ENCODE measurements at places on chromosomes 5 and 9.

GRCh38 chr5:425714-426113 lies 17.3 kb upstream of the EXOC3 start:
- no peak for DNase-seq

GRCh38 chr9:137134191-137134590 lies 4.8 kb upstream of the GRIN1 start:
- DNase-seq: no peak

GRCh38 chr9:105363837-105364236 lies 84.0 kb upstream of the FSD1L start:
- DNase-seq: no peak

- peak; percentile 27 for DNase-seq
Measured at GRCh38 chr5:108259306-108259705, 122.6 kb downstream of the FBXL17 start.

DNA sequence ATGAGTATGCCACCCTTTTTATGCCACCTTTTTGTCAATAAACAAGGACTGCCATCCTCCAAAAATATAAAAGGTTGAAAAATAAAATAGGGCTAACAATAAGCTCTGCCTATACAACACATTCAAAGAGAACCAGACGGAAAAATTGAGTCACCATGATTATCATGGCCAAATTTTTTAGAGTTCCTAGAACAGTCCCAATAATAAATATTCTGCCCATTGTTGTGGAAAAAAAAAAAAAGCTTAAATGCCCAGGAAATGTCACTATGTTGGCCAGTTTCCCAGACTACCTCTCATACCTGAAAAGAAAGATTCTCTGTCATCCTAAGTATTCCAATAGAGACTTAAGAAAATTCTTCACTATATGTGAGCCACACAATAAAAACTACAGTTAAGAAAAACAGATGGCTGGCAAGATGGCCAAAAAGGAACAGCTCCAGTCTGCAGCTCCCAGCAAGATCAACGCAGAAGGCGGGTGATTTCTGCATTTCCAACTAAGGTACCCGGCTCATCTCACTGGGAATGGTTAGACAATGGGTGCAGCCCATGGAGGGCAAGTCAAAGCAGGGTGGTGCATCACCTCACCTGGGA lies 149.0 kb downstream of the TMEM161B start:
- no peak for DNase-seq

- peak; percentile 20 for DNase-seq
Measured at GRCh38 chr5:35198075-35198474, 32.2 kb downstream of the PRLR start.

DNA sequence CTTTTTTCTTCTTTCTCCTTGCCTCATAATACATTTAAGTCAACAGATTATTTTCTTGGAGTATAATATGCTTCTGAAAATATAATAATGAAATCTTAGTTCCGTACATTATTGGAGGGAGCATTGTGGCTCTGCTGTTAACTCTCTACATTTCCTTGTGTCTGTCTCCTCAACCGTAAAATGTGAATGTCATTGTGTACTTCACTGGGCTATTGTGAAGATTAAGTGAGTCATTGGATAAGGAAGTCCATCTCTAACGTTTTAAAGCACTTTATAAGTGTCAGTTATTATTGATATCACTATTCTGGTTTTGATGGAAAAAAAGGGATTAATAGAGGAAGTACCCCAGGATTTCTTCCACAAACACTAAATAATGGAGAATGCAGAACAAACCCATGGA lies 304.5 kb upstream of the RFX3 start:
- no peak for DNase-seq

- DNase-seq: no peak
Measured at GRCh38 chr5:75885849-75886596, 168.8 kb upstream of the POC5 start.

DNA sequence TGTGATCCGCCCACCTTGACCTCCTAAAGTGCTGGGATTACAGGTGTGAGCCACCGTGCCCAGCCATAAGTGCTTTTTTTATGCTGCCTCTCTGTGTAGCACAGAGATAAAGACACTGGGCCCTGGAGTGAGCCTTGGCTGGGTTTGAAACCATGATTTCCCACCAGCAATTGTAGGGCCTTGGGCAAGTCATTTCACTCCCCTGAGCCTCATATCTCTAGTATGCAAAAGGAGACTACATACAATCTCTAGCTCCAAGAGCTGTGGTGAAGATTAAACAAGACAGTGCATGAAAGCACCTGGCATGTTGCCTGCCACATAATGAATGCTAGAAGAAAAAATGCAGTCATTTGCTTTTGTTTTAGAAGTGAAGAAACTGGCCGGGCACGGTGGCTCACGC lies 3.9 kb downstream of the FABP6 start:
- DNase-seq: no peak

GRCh38 chr9:120734607-120735410 lies 20.5 kb upstream of the MEGF9 start:
- no peak for DNase-seq

DNA sequence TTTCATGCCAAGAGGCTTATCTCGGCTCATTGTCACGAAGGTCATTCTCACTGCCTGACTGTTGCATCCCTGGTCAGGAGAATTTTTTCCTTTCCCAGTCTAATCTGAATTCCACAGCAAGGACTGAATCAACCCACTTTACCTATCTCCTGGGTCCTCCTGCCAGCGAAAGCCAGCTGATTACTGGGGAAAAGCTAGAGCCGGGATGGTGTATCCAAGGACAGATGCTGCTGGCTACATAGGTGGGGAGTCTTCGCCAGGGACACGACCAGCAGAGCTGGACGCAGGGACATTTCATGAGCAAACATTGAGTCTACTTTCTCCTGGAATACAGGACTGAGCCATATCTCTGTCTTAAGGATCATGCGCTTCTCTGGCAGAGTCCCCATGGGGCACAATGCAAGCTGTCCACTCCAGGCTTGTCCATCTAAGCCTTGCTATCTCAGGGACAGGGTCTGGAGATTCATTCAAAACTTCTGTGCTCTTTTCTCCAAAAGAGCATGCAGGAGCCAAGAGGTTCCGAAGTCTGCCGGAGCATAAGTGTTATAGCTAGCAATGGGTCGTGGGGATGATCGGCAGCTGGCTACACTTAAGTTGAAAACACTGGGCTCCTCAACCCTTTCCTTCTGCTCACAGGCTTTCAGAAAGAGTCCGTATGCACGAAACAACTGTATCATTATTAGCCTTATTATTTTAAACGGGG lies 6.5 kb upstream of the HAND1 start:
- no peak for DNase-seq

GRCh38 chr9:114271556-114272510 lies 51.1 kb upstream of the ORM1 start:
- no peak for DNase-seq

All from GM03348 (cell line).